ENCODE measurements at places on chromosomes 13 and 19.

- no peak for DNase-seq
Measured at GRCh38 chr13:27533155-27533643, 82.8 kb upstream of the MTIF3 start.

- DNase-seq = no peak
Measured at GRCh38 chr13:33105387-33106005, 89.3 kb downstream of the KL start.

DNA sequence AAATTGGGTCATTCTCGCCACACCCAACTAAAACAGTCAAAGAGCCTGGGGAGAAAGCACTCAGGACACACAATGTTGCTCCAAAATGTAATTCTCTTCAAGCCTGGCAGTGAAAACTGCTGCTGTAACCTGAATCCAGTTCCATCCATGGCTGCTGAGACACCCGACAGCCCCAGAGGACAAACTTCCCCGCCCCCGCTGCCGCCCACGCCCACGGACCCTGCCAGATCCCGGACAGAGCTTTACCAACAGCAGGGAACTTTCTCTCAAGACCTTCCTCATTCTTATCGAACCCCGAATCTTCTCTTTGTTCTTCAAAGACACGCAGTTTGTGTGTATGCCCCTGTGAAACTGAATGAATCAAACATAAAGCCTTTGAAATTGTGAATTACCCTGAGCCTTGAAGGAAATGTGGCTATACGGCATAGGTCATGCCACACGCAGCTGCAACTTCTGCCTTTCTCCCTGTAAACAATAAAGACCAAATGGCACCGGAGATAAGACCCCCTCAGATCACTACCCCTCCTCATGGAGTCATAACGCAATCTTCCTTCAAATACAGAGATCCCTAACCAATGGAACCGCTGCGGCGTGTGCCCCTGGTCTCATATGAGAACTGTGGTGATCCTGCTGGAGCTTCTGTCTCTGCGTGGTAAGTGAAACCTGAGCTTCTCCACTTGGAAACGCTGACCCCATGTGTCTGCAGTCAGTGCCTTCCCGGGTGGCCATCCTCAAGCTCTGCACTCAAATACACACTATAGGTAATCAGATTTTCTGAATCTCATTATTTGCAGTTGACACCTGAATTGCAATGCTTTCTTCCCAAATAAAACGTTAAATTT is 4.8 kb upstream of the LAMP1 start:
- no peak for DNase-seq

DNA sequence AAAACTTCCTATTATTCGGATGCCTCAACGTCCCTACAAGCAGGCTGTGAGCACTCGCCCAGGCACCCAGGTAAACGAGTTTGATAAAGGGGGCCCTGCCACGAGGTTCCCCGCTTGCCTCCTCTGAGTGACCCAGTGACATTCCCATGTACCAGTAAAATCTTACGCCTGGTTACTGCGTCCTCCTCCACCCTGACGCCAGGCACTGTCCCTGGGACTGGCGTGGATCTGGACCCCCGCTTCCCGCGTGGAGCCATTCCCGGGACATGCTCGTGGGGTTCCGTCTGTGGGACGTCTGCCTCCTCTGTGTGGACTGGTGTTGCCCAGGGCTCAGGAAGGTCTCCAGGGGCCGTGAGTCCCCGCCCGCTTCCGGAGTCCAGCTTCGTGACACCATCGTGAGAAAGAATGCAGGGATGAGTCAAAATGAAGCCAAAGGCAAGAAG is 407 bp upstream of the ZNF550 start:
- DNase-seq = no peak

DNA sequence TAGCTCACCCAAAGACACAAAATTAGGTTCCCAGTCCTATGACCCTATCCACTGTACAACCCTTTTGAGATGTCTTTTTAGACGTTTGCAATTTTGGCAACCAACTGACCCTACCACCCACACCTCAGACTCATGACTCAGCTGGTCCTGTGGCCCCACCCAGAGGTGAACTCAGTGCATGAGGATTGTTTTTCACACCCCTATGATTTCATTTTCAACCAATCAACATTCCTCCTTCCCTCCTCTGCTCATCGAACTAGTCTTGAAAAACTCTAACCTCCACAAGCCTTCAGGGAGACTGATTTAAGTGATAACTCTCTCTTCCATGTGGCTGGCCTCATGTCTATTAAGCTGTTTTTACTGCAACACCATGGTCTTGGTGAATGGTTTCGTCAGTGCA is 350.7 kb downstream of the UQCRFS1 start:
- DNase-seq = no peak

- no peak for DNase-seq
Measured at GRCh38 chr19:35478794-35479677, 11.2 kb downstream of the KRTDAP start.

GRCh38 chr13:32790731-32791130 is 204.5 kb downstream of the PDS5B start:
- no peak for DNase-seq

- no peak for DNase-seq
Measured at GRCh38 chr19:2315818-2316353, 7.9 kb upstream of the LINGO3 start.

DNA sequence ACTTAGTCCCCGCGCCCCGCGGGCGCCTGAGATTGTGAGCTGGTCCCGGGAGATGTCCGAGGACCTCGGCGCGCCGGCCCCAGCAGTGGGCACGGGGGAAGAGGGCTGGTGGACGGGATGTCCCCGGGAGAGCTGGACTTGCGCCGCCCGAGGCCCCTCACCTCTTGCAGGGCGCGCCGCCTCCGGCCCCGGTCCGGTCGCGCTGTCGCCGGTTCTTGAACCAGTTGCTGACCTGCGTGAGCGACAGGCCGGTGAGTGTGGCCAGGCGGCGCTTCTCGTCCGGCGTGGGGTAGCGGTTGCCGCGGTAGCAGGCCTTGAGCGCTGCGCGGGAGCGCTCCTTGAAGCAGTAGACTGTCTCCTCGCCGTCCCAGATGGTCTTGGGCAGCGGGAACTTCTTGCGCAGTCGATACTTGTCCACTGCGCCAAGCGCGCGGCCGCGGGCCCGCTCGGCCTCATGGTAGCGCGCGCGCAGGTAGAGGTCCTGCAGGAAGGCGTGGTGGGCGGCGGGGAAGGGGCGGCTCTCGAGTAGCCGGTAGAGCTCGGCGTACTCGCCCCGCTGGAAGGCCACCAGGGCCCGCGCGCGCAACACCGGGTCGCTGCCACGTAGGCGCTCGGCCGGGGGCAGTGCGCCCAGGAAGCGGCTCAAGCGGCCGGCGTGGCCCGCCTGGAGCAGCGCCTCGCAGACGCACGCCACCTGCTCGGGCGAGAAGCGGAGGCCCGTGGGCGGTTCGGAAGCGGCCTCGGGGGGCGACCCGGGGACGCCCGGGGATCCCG is 984 bp downstream of the SIX5 start:
- DNase-seq = no peak

DNA sequence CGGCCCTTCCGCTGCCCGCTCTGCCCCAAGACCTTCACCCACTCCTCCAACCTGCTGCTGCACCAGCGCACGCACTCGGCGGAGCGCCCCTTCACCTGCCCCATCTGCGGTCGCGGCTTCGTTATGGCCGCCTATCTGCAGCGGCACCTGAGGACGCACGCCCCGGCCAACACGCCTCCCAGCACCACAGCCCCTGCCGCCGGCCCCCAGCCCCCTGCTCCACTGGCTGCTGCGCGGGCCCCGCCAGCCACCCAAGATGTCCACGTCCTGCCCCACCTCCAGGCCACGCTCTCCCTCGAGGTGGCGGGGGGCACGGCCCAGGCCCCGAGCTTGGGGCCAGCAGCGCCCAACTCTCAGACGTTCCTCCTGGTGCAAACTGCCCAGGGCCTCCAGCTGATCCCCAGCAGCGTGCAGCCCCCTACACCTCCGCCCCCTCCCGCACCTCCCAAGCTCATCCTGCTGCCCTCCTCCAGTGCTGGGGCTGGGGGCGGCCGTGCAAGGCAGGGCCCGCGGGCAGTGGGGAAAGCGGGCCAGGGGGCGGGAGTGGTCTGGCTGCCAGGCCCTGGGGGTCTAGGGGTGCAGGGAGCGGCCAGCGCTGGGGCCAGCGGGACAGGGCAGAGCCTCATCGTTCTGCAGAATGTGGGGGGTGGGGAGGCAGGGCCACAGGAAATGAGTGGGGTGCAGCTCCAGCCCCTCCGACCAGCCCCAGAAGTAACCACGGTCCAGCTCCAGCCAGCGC is 1.9 kb upstream of the NAT14 start:
- DNase-seq = no peak

- DNase-seq = no peak
Measured at GRCh38 chr19:11273296-11273695, 11.0 kb upstream of the DOCK6 start.

DNA sequence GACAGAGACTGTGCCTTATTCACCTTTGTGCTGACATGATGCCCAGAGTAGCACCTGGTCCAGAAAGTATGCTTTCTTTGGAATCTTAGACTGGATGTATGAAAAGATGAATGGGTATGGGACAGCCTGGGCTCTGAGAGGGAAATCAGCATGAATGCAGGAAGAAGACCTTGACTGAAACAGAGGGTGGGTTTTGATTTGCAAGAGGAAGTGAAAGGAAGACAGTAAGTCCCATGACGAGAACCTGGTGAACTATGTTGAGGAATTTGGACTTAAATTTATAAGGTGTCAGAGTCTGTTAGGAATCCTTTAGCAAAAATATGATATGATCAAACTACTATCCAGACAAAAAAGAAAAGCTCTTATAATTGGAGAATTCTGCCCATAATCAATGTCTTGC is 301.9 kb downstream of the SPRY2 start:
- no peak for DNase-seq

- no peak for DNase-seq
Measured at GRCh38 chr19:58569943-58570670, 3.0 kb downstream of the MZF1 start.

DNA sequence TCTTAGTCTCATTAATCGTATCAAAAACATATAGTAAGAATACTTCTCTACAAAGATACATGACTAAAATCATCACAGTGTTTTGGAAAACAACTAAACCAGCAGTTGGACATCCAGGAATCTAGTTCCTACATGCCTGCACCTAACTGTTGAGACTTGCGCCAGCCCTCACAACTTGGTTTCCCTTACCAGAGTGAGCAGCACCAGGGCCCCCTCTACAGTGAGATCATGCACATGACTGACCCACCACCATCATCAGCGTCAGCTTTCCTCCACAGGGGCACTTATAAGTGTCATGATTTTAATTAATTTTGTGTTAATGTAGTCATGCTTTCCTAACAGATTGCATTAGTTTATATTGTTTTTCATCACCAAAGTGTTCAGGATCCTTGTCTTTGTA is 1322.0 kb downstream of the EFNB2 start:
- DNase-seq = no peak

- DNase-seq = no peak
Measured at GRCh38 chr13:80157261-80157932, 183.5 kb downstream of the SPRY2 start.

DNA sequence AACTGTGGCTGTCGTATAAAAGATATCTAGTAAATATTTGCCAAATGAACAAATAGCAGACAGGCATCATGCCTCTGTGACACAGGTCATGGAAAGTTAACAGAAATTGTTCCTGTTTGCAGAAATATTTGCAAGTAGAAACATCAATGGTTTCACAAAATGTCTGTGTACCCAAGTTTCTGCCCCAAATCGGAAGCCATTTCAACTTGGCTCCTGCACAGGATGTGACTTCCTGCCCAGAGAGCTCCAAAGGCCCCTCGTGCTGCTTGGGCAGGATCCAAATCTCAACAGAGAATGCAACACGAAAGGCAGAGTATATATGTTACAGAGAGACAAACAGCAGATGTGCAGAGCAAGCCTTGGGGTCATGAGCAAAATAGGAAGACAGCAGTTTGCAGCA is 95.5 kb upstream of the SERP2 start:
- no peak for DNase-seq

DNA sequence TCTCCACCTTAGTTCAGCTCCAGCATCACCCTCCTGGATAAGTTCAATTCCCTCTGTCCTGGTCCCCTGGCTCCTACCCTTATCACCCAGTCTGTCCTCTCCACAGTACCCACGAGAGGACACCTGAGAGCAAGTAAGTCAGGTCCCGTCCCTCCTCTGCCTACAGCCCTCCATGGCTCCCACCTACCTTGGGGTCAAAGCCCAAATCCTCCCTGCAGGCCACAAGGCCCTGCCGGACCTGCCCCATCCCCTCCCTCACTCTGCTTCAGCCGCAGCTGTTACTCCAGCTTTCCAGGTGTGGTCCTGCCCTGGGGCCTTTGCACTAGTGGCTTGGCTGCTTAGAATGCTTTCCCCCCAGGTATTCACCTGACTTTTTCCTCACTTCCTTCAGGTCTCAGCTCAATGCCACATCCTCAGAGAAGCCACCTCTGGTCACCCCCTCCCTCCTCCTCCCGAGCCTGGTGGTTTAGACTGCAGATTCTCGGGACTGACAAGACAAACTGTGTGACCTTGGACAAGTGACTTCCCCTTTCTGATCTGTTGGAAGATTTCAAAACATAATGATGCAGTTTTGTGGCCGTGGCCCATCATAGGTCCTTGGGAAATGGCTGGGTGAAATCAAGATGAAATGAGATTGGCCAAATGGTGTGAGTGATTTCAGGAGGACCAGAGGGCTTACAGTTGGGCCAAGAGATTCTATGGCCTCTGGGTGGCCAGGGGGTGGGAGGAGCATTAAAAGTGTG is 3.6 kb downstream of the TUBB4A start:
- no peak for DNase-seq

- no peak for DNase-seq
Measured at GRCh38 chr13:100987948-100988347, 313.4 kb upstream of the TMTC4 start.

DNA sequence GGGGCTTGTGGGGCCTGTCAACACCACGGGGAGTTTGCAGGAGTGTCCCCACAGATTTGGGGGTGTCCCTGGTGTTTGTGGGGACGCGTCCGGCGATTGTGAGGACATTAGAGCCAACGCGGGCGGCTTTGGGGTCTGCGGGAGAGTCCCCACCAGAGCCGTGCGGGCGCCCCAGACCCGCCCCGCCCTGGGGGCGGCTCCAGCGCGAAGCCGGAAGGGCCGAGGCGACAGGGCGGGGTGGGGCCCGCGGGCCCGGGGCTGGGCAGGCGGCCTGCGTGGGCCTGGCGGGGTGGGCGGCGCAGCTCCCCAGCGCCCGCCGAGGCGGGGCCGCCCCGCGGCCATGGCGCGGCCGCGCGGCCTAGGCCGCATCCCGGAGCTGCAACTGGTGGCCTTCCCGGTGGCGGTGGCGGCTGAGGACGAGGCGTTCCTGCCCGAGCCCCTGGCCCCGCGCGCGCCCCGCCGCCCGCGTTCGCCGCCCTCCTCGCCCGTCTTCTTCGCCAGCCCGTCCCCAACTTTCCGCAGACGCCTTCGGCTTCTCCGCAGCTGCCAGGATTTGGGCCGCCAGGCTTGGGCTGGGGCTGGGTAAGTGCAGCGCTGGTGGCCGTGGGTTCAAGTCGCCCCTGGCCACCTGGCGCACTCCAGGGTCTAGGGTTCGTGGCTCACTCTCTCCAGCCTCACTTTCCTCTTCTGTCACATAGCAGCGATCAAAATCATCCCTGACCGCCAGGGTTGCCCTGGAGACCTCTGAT is 10.3 kb downstream of the PDE4A start:
- DNase-seq = no peak

GRCh38 chr13:64697226-64697625 is 2532.9 kb downstream of the PCDH9 start:
- DNase-seq = no peak

DNA sequence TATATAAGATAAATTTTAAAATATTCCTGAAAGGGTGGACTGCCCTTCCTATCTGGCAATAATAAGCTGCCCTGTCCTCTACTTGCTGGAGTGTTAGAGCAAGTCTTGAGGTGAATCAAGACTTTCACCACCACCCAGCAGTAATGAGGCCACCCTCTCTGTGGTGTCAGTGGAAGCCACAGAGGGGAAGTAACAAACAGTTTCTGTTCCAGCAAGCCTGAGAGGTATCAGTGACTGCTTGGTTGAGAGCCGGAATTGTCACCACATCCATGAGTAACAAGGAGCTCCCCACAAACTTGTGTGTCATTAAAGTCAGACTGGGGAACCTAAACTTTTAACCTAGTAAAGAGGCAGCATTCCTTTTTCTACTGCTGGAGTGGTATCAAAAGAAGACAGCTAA is 532.7 kb upstream of the SPRY2 start:
- DNase-seq = no peak

All from vagina (tissue), 2 donors.